ENCODE measurements at places on chromosomes 3 and 15.
A peak's percentile ranks its signal among the peaks of the same experiment; 100 is the strongest.

DNA sequence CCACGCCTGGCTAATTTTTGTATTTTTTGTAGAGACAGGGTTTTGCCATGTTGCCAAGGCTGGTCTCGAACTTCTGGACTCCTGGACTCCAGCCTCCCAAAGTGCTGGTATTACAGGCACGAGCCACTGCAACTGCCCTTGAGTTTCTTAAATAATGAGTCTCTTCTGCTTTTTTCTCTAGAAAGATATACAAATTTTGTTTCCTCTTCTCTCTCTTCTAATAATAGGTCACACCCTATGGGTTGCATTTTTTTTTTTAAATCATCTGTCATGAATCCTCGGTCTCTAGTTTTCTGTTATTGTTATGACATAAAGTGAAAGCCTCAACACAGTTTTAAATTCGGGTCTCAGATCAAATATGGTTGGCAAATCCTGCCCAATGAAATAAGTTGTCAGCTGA is 111.2 kb downstream of the IL12A start:
- no peak for DNase-seq

DNA sequence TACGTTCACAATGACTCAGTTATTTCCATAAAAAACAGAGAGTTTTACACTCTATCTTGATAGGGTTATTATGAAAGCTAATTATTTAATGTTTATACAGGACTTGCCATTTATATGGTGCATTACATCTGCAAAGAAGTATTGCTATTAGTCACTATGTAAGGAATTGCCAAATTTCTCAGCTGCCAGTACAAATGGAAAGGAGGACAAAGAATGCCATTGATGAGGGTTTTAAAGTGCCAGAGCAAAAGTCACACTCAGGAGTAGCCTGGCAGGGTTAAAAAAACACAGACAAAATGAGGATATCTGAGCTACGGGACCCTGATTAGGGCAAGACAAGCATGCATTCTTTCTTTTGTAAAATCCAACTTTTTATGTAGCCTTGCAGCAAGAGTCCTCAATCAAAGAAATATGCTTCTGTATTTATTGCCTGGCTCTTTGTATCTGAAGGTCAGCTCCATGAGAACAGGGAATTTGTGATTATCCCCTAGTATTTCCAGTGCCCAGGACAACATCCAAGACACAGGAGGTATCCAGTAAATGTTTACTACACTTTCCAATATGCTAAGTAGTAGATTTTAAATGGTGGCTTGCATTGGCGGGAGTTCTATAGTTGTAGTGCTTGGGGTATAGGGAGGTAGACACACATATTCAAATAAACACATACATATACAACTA is 1013.6 kb downstream of the ROBO1 start:
- no peak for DNase-seq

DNA sequence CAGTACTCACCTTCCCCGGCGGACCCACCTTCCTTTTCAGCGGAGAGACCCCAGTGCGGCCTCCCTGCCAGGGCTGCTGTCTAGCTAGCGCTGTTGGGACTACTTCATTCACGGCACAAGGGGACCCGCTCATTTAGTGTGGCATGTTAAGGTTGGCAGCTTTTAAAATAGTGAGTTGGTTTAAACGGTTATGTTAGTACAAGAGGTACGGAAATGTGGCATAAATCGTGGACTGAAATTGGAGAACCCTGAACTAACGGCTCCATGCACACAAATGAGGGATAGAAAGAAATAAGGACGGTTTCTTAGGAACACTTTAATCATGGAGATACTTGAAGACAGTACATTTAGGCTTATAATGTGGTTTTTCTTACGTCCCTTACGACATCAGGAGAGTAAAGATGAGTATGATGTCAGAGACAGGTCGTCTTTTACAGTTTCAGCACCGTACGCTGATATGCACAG is 752 bp downstream of the CEP63 start:
- DNase-seq, result no peak

DNA sequence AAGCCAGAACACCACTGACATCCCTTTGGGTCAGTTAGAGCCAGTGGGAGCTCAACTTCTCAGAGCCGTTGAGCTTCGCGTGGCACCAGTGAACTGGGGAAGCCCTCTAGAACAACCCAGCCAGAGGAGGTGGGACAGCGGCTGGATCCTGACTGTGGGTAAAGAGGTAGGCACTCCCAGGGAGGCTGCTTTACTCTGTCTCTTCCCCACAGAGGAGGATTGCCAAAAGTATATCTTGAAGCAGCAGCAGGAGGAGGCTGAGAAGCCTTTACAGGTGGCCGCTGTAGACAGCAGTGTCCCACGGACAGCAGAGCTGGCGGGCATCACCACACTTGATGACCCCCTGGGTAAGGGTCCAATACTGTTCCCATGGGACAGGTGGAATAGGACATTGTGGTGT is 1.2 kb downstream of the MYD88 start:
- DNase-seq, result no peak

DNA sequence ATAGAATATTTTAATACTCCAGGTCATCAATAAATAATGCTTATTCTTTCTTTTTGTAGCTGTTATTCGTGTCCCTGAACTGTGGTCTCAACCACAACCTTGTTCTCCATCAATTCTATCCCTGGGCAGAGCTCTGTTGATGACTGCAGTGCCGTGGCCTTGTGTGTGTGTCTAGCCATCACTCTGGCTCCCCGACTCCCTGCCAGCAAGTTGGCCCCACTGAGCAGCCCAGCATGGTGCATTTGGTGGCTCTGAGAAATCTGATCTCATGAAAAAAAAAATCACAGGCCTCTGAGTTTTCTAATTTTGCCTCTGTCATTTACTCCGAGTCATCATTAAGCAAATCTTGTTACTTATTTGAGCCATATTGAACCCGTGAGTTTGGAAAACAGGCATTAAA is 164.7 kb downstream of the GOLGA6L6 start:
- DNase-seq, result no peak

- no peak for DNase-seq
Measured at GRCh38 chr3:20931834-20932233, 745.8 kb upstream of the SGO1 start.

DNA sequence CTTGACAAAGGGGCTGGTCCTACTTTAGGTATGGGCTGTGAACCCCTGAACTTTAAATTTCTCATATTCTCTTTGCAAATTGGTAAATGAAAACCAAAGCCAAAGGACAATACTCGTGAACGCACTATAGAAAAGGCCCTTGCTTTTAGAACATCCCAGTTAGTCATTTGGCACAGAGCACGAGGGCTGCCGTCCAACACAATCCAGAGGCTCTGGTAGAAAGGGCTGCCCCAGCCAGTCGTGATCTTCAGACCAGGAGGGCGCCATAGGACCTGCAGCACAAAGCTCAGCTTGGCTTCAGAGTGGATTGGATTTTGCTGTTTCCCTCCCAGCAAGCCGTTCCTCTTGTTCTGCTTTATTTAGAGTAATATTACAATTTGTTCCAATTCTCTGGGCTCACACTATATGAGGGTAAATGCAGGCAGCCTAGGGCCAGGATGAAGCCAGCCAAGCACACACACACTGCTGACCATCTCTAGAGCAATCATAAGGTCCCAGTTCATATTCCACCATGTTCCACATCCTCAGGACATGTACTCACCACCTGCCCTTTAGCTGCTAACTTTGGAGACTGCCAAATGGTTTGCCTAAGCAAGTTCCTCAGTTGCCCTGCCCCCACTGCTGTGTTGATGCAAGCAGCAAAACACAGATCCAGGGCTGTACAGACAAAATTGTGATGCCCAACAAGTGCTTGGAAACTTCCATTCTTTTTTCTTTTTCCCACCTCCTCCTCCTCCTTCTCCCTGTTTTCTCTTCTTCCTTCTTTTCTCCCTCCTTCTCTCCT is 6.0 kb upstream of the BFSP2 start:
- DNase-seq, result no peak

- no peak for DNase-seq
Measured at GRCh38 chr15:94749811-94750617, 518.7 kb downstream of the MCTP2 start.

GRCh38 chr3:73746623-73747022 is 121.9 kb upstream of the PDZRN3 start:
- no peak for DNase-seq

- no peak for DNase-seq
Measured at GRCh38 chr3:98540346-98540745, 8.6 kb downstream of the GPR15 start.

DNA sequence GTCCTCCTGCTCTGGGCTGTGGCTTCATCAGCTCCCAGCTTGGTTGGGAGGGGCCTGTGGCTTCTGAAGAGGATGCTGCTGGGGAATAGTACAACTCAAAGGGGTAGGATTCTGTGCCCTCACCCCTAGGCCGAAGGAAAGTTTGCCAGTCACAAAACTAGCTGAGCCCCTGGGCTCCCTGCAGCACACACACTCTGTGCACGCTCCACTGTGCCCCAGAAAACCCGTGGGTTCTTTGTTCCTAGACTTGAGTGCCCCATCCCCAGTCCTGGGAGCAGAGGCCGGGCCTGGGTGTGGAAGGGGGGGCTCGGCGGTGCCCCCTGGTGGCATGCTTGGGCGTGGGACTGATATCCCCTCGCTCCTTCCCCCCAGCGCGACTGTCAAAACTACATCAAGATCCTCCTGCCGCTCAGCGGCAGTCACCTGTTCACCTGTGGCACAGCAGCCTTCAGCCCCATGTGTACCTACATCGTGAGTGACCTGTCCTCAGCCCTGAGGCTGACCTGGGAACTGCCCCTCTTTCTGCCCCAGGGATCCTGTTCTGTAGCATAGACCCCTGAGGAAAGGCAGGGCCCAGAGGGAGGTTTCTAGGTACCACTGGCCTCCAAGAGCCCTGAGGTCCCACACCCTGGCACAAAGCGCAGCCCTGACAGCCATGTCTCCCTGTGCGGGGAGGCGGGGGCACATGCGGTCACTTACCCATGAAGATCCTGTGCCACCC is 14.2 kb downstream of the CIB1 start:
- peak; percentile 91 for DNase-seq

- DNase-seq, result no peak
Measured at GRCh38 chr3:16999161-16999560, 114.4 kb downstream of the PLCL2 start.

GRCh38 chr3:106247902-106248684 is 379.3 kb upstream of the CBLB start:
- no peak for DNase-seq

DNA sequence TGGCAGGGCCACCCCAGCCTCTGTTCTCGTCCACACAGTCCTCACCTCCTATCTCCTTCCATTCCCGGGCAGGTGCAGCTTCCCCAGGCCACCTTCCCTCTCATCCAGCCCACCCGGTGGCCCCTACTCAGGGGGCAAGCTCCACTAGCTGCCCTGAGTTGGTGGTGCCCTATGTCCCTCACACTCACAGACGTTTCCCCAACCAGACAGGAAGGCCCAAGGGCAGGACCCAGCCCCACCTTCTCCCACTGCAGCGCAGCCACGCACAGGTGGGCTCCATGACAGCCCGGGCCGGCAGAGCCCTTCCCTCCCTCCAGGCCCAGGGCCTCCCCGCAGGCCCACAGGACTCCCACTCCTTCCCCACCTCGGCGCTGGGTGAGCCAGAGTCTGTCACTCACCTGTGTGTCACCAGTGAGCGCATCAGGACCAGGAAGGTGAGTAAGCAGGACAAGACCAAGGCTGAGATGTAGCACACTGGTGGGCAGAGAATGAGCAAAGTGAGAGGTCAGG is 11.1 kb downstream of the ISLR start:
- DNase-seq, result no peak

DNA sequence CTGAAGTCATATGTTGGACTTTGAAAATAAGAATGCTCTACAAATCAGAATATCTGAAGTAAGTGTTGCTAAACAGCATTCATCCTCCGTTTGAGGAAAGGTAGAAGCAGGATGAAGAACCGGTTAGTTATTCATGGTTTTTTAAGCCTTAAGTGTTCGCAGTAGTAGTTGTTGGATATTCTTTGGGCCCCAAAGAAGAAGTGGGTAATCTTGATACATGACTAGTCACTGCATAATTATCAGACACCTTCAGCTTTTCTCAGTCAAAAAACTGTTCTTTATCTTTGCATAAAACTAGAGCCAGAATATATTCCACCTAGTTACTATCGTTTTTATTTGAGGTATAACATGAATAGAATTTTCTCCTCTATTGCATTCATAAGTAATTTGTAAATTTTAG is 13.8 kb downstream of the RAB5A start:
- DNase-seq, result no peak

DNA sequence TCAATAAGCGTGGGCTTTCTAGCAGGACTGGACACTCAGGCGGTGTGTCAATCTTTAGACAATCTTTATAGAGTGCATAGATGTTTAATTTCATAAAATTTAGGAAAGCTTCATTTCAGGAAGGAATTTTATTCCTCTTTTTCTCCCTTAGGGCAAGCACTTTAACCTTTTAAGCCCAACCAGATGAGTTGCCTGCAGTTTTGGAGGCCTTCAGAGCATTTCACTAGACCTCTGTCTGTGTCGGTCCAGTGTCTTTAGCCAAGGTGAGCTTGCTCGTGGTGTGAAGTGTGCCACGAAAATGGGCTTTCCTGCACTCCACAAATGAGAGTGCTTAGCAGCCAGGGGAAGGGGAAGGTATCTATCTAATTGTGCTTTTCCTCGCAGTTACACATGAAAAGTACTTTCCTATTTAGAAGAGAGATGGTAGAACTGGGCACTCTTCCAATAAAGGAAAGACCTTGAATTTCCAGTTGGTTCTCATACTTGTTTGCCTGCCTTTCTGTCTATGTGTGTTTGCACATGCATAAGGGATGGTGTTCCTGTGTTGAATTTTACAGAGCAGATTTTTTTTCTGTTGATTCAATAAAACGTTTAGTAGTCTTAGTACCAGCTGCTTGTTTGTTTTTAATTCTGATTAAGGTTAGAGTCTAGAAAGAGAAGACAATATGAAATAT is 53.6 kb downstream of the FEZF2 start:
- no peak for DNase-seq

DNA sequence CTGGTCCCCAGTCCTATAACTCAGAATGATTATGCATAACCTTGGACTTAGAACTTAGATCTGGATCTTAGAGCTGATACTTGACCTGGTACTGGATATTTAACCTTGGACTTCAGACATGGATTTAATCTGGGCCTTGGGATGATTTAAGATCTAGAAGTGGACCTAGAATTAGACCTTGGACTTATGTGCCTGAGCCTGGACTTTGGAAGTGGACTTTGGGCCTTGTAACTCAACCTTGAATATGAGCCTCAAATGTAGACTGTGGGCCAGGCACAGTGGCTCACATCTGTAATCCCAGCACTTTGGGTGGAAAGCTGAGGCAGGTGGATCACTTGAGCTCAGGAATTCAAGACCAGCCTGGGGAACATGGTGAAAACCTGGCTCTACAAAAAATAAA is 46.1 kb downstream of the ZNF589 start:
- DNase-seq, result no peak

Data from HuH-7.5 (cell line).